ENCODE measurements at places on chromosomes 2 and 18.

GRCh38 chr2:198525211-198525969, 721.0 kb downstream of the PLCL1 start:
- DNase-seq = no peak

DNA sequence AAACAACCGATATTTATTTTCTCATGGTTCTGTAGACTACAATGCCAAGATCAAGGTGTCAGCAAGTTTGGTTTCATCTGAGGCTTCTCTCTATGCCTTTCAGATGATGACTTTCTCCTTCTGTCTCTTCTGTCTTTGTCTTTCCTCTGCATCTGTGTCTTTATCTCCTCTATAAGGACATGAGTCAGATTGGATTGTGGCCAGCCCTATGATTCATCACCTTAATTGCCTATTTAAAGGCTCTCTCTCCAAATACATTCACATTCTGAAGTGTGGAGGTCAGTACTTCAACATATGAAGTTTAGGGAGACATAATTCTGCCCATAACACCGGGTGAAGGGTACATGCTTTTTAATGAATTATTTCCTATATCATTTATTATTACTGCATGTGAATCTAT, 71.2 kb upstream of the CNTNAP5 start:
- no peak for DNase-seq

DNA sequence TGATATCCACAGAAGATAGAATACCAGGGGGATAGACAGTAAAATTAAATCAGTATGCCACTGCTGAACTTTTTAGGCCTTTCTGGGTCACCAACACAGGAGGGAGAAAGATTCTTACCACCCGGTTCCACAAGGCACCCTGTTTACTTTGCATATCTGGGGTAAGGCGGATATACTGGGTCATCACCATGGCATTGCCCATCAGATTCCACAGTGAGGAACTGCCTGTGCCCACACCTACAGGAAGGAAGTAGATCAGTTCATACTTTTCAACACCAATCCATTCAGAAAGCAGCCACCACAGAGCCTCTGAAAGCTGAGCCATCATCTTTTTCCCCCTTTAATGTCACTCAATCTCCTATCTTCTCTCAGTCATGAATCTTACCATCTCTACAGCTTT, 2.0 kb downstream of the LMAN2L start:
- no peak for DNase-seq

GRCh38 chr18:69400253-69400975, at the start of gene DOK6:
DOK6 (plus strand) TSS chr18:69400888.
- no peak for DNase-seq

GRCh38 chr2:223746611-223747010, 90.8 kb downstream of the AP1S3 start:
- DNase-seq = no peak

DNA sequence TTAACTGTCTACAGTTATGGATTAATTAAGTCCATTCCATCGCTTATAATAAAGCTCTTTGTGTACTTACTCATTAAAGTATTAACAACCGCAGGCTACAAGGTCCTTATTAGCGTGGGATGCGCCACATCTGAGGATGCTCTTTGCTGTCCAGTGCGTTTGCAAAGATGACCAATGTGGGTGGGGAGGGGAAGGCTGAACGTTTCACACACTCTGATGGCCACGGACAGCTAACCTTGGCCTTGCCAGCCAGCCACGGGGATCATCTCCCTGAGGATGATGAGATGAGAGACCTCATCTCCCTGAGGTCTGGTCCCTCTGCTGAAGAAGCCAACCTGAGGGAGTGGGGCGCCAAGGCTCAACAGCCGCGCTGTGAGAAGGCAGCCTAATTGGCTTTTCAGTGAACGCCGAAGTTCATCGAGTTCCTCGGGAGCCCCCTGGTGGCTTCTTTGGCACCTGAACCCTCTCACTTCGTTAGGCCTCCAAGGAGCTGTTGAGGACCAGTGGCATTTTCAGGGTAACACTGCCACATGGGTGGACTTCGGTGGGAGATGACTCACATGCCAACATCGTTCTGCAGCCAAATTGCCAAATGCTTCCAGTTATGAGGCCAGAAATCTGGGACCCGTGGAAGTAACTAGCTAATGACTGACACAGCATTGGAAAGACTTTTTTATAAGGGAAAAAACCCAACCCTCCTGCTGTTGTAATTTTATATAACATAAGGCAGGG, 69.3 kb upstream of the SEC11C start:
- DNase-seq = peak; percentile 48

- no peak for DNase-seq
Observed at GRCh38 chr2:103808814-103809213, 1045.1 kb upstream of the POU3F3 start.

DNA sequence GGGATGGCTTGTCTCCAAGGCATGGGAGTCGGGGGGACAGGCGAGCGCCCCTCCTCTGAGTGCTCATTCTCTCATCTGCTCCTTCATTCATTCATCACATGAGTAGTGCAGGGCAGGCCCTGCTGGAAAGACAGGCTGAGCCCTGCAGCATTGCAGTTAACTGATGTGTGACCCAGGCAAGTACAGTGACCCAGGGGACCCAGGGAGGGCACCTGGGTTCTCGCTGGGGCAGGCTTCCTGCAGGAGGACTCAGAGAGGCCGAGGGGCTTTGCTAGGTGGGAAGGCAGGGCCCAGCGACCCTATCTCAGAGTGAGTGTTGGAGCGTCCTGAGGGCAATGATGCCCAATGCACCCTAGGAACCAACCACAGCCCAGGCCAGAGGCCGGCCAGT, 30.6 kb downstream of the HJURP start:
- DNase-seq = no peak

DNA sequence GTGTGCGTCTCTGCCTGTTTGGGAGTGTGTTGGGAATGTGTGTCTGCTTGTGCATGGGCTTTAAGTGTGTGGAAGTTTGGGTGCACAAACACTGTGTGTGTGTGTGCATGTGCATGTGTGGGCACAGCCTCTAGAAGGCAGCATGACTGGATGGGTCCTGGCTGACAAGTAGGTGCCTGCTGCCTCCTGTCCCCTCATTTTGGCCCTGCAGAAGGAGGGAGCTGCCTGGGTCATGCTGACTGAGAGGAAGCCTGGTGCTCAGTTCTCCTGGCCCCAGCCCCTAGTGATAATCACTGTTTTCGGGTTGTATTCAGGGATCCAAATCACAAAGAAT, 34.1 kb downstream of the GLI2 start:
- no peak for DNase-seq

GRCh38 chr2:118687698-118688097, 159.8 kb downstream of the EN1 start:
- DNase-seq = no peak

- no peak for DNase-seq
Observed at GRCh38 chr2:28610583-28611201, 114.8 kb downstream of the PLB1 start.
